ENCODE measurements at places on chromosomes 7 and 10.

DNA sequence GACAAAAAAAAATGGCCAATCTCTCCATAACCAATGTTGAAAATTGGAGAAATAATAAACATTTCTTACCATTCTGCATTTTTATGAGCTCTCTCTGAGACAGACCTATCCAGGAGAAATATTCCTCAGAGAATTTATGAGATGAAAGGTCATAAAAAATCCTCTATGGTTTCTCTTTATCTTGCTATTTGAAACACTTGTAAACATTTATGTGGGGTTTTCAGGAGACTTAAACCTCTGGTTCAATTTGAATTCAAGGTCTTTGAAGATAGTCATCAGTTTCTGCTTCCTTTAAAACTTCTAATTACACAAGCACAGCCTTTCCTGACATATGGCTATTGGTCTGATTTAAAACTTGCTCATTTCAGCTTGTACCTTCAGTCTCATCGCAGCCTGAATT, 78.5 kb upstream of the APBB1IP start:
- no peak for DNase-seq

- DNase-seq, result no peak
Measured at GRCh38 chr10:21978191-21978862, 25.2 kb downstream of the DNAJC1 start.

- no peak for DNase-seq
Measured at GRCh38 chr7:94406696-94407095, 12.0 kb downstream of the COL1A2 start.

- no peak for DNase-seq
Measured at GRCh38 chr10:116948530-116948870, 56.5 kb downstream of the SHTN1 start.

DNA sequence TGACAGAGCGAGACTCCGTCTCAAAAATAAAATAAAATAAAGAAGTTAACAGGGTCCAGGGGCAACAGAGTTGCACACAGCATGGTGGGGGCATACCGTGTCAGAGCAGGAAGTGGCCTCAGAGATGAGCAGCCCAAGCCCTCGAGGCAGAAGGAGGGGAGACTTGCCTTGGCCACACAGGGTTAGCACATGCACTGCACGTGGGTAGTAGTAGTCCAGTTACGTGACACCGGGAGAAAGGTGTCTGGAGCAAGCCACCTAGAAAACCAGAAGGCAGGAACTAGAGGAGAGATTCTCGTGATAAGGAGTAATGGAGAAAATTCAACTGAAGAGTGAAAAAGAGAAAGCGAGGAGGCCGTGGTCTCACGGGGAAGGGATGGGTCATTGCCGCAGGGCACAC, 9.8 kb upstream of the DENND2A start:
- no peak for DNase-seq

- DNase-seq, result no peak
Measured at GRCh38 chr7:150866932-150867564, 14.7 kb downstream of the AOC1 start.

- DNase-seq, result no peak
Measured at GRCh38 chr10:86047588-86047987, 319.0 kb downstream of the GRID1 start.
